ENCODE measurements at places on chromosomes 2 and 18. TPM values are rescaled to one million over a fixed set of nuclear protein-coding genes. Genes with fewer than 3 reads are reported as not detected.

DNA sequence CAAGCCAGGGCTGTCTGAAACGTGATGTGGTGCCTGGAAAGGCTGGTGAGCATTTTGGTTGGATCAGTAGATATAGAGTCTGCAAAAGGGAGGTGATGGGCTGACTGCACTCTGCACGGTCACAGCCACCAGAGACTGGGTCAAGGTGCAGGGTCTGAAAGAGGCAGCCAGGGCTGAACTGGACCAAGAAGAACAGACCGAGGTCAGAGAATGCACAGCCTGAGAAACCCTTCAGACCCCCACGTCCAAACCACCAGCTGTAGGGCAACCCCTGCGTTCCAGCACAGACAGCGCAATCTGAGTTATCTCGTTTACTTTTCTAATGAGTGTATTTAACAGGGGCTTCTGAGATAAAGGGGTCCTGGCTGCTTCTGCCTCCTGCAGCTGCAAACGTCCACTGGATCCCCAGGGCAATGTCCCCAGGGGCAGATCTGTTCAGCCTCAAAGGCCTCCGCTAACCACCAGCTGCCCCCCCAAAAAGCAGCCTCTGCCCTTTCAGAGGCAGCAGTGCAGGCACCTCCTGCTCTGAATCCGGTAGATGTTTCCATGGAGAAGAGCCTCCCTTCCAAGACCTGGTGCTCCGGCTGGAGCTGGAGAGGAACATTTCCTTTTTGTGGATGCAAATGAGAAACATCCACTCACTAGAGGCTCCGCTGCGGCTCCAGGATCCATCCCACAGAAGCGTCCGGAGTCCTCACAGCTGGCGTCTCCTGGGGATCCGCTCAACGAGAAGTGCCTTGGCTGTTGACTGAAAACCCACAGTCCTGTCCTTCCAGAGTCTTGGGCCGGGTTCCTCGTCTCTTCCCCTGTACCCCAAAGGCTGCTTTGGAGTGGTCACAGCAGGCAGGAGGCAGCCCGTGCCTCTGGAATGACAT, 970 bp upstream of the KCNG2 start:
- DNase-seq = peak; percentile 42

- DNase-seq = no peak
These were observed 16.1 kb upstream of the ADI1 start for GRCh38 chr2:3535467-3535793.

GRCh38 chr18:12703096-12703567, 290 bp downstream of the PSMG2 start:
- no peak for DNase-seq

- DNase-seq = no peak
These were observed 101.0 kb downstream of the PTGR3 start for GRCh38 chr18:75107931-75108276.

DNA sequence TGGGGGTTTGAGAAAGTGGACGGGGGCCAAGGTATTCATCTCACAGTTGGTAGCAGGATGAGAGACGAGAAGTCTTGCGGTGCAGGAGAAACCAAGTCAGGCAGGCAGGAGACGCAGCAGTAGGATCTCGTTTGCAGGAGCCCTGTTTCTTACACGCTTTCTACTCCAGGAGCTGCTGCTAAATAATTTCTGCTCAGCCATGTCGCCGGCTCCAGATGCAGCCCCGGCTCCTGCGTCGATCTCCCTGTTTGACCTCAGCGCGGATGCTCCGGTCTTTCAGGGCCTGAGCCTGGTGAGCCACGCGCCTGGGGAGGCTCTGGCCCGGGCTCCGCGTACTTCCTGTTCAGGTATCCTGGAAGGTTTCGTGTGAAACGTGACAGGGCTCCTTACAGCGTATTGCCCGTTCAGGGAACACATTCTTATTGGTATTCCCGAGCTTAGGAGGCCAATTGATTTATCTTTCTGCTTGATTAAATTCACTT, 494 bp downstream of the ANKZF1 start:
- DNase-seq = no peak

GRCh38 chr18:57791911-57792310, 11.2 kb downstream of the ATP8B1 start:
- no peak for DNase-seq

DNA sequence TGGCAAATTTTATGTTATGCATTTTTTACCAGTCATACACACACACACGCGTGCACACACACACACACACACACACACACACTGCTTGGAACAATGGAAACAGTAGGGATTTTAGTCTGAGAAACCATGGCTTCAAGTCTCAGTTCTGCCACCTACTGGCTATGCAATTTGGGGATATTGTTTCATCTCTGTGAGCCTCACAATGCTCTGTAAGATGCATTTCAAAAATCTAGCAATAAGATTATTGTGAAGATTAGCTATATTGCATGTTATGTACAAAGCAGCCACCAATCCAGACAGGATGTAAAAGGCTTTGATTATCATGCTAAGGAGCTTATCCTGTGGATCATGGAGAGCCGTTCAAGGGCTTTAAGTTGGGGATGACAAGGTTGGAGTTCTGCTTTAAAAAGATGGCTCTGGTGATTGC, 401.4 kb downstream of the NBAS start:
- no peak for DNase-seq

GRCh38 chr18:52465391-52465790, 125.4 kb downstream of the DCC start:
- DNase-seq = no peak

DNA sequence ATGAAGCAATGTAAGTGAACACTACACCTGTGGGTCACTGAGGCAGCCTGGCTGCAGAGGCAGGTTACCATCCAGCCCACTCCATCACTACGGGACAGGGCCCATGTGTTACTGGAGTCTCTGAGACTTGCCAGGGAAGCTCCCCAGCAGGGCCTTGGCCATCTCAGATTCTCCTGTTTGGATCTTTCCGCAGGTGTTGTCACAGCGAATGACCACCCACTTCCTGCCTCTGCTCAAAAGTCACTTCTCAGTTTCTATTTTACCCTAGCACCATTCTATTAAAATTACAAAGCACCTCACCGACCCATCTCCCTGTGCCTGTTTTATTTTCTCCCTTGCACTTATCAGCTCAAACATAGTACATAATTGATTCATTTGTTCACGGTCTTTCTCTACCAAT, 34.5 kb upstream of the L3MBTL4 start:
- no peak for DNase-seq

DNA sequence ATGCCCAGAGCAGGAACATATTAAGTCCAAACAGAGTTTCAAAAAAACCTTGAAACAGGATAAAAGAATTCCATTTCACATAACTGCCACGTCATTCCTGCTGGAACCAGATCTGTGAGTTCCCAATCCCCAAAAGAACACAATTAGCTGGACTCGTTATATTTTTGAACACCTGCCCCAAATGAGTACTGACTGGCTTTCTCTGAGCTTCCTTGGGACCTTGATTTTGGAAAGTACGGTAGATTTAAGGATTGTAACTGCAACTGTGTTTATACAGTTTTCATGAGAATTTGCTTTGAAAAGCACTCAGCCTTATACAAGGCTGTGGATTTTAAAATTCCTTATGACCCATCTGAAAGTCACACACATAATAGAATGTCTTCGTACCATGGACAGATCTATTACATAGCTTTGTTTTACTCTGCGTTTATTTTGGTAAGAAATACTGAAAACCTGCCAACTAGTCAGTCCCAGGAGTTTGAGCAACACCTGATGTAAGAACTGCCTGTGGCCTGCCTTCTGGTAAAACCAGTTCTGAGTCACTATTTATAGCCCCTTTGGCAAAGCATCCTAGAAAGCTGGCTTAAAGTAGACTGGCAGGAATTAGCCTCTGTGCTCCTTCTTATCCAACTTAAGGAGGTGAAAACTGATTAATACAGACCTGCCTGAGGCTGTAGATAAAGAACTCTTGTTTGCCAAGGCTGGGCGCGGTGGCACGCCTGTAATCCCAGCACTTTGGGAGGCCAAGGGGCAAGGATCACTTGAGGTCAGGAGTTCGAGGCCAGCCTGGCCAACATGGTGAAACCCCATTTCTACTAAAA, 48.1 kb downstream of the MERTK start:
- DNase-seq = no peak

GRCh38 chr2:213834331-213834730, 550.1 kb downstream of the SPAG16 start:
- no peak for DNase-seq

GRCh38 chr2:168119515-168120141, 127.8 kb downstream of the STK39 start:
- no peak for DNase-seq

DNA sequence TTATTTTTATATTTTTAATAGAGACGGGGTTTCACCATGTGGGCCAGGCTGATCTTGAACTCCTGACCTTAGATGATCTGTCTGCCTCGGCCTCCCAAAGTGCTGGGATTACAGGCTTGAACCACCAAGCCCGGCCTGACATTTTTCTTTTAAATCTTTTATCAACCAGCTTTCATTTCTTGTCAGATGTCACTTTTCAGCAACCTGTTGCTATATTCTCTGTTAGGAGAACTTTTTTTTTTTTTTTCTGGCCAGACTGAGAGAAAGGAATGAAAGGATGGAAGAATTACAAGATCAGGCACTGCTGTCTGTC, 146.3 kb downstream of the TGIF1 start:
- DNase-seq = no peak

GRCh38 chr2:25566094-25566493, 107.3 kb downstream of the DTNB start:
- DNase-seq = no peak

GRCh38 chr18:77733292-77733903, 483.8 kb downstream of the GALR1 start:
- DNase-seq = no peak

- no peak for DNase-seq
These were observed 75.3 kb downstream of the HNRNPLL start for GRCh38 chr2:38527338-38528007.

DNA sequence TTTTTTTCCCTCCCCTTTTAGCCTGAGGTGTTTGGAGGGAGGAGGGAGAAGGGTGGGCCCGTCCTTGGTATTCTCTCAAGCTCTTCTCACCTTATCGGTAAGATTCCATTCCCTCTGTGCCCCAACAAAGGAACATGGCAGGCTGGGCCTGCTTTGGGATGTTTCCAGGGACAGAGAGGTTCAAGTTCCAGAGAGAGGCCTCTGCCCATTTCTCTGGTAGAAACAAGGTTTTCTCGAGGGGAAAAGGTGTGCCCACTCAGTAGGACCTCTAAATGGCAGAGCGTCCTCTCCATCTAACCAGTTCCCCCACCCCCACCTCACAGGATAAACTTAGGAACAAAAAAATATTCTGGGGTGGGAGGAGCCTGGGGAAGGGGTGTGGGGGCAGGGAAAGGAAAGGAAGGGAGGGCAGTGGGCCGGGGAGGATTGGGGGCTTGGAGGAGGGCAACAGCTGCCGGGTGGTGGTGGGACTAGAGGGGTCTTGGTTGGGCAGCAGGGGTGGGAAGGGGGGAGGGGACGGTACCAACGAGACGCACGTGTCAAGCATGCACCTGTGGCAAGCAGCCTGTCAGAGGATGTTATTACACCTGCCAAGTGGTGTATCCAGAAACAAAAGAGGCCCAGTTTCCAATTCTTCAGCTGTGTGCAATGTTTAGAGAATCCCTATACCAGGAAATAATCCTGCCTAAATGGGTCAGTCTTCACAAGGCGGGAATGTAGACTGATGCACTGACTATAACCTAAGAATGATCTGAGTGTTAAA, 2.1 kb downstream of the PCBP1 start:
- DNase-seq = peak; percentile 62

DNA sequence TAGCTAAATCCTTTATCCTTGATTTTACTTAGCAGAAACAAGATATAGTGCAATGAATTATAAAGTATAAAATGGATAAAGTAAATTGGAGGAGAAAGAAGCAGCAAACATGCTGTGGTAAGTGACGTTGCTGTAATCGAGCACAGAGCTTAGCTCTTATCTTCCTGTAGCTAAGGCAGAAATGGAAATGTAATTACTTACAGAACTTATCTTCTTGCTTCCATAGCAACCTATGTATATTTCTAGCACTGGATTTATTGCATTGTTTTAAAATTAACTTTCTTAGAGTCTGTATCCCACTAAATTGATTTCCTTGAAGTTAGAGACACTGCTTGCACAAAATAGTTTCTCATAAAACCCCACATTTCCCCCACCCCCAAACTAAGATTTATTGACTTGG, 130.6 kb upstream of the MC4R start:
- DNase-seq = no peak

DNA sequence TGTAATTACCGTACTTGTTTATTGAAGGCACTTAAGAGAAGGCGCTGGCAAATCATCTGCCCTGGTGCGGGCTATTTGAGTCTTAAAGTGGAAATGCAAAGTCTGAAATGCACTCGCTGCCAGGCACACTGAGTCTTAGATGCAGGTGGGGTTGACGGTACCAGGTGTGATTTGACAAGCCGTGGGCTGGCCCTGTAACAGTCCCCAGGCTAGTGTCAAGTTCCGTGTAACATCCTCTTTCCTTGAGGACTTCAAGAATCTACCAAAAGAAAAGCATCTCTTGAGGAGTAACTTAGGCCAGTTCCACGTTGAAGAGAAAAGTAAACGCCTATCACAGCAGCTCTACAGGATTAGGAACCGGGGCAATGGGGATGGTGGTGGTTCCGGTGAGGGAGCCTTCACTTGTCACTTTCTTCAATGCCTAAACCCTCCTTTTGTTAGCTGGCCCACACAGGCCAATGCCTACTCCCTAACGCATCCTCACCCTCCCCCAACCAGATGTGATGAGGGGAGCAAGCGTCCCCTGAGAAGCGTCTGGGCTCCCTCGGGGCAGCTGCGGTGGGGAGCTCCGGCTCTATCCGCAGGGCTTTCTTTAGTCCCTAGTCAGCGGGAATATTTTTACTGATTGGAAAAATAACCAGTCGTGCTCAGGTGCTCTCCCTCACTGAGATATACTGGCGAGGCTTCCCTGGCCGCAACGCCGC, 1.5 kb upstream of the UGP2 start:
- no peak for DNase-seq

GPR75 gene
- 3.1 TPM for total RNA-seq

CLHC1 gene
- total RNA-seq = 9.3 TPM

TGOLN2 gene
- total RNA-seq = 123 TPM

RAMP1 gene
- 109 TPM for total RNA-seq

C2orf66 gene
- total RNA-seq = 0.30 TPM

FEV gene
- not detected for total RNA-seq

DYTN gene
- not detected for total RNA-seq

COX5B gene
- total RNA-seq = 114 TPM

GDF7 gene
- total RNA-seq = 16.4 TPM

ACVR1C gene
- total RNA-seq = 0.33 TPM

Data from aorta (tissue), 5 donors.